ENCODE measurements at places on chromosomes 5 and 9. TPM values are rescaled to one million over a fixed set of nuclear protein-coding genes. Genes with fewer than 3 reads are reported as not detected.

PCDHB13 gene
- 5.0 TPM for polyA plus RNA-seq

DNA sequence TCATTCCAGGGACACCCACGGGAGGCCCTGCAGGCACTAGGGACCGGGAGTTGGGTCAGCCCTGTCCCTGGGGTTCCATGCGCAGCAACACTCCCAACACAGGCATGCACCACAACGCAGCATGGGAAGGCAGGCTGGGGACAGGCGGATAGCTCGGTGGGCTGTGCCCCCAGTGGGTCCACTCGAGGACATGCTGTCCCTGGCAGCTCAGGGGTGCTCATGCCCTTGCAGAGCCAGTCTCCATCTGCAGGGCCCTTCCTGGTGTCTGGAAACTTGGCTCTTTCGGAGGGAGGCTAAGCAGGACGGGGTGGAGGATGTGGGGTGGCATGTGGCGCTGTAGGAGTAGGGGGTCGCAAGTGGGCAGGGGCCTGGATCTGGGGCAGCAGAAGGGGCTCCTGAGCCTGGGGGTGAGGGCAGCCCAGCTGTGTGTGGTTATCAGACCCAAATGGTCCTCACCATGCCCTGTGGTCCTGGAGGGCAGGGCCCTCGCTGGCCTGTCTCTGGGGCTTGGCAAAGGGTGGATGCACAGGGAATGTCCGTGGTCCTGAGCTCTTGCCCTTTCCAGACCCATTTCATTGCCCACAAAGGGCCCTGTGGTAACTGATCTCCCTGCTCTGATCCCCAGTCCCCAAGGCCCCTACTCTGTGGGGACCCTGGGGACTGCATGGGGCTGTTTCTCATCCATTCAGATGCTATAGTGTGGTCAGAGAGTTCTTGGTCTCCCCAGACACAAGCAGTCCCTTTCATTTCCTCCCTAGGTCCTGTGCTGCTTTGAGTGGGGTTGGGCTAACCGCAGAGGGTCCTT is 90.3 kb upstream of the PHYKPL start:
- no peak for DNase-seq

DNA sequence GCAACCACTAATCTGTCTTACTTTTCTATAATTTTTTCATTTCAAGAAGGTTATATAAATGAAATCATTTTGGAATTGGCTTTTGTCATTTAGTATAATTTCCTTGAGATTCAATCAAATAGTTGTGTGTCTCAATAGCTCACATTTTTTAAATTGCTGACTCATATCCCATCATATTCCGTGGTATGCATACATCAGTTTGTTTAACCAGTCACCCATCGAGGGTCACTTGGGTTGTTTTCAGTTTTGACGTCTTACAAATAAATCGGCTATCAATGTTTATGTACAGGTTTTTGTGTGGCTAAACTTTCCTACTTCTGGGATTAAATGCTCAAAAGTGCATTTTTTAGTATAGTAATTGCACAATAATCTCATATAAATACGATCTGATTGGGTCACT is 185.5 kb downstream of the TAF11L14 start:
- DNase-seq: no peak

HK3 gene
- 1.6 TPM for polyA plus RNA-seq

DNA sequence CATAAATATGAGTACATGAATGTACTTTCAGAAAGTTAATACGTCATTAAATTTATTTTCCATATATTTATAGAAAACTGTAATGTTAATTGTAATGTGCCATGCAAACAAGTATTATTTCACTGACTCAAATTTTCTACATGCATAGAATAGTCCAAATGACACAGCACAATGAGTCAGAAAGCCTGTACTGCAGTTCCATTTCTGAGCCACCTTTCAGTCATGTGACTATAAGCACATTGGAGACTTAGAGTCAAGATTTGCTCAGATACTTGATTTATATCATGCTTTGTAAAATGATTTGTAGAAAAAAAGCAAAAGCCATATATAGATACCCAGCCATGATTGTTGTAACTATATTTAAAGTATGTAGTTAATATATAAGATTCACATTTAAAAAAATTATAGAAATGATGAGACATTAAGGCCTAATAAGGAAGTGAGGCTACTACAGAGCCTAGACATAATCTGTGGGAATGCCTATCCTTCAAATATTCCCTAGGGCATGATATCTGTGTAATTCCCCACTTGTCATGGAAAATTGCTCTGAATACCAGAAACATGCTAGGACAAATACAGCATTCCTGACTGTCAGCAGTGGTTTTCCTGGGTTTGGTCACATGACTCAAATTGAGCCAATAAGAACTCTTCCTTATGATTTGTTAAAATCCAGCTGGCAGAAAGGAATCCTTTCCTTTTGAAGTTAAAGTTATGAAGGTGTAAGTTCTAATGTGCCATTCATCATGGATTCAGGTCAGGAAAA is 50.0 kb downstream of the PTPRD start:
- no peak for DNase-seq

DNA sequence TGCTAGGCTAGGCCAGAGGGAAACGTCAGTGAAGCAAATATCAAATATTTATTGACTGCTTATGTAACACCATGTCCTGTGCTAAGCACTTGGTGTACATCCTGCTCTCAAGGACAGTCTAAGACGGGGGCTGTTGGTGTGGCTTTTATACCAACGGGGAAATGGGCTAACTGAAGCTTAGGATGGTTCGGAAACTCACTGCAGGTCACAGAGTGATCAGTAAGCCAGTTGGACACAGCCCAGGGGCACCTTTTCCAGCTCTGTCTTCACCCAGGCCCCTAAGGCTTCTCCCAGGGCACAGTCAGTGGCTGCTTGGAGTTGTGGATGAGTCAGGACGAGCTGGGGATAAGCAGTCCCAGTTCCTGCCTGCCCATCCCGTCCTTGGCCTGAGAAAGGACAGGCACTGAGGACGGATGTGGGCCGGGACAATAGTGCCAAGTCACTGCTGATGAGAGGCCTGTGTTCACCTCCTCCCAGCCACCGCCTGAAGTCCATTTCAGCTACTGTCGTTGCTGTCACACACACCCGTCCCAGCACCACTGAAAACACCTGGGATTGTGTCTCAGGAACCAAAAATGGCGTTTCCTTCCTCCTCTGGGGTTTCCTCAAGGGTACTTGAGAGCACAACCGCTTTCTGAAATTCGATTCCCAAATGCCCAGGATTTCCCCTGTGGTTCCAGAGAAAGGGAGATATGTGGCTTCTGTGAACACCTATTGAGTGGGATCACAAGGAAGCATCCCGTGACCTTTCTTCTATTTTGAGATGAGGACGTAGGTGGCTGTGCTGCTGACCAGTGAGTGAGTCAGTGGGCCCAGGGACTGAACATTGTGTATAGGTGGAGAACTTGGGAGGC is 17.5 kb upstream of the SPRY4 start:
- no peak for DNase-seq

DNA sequence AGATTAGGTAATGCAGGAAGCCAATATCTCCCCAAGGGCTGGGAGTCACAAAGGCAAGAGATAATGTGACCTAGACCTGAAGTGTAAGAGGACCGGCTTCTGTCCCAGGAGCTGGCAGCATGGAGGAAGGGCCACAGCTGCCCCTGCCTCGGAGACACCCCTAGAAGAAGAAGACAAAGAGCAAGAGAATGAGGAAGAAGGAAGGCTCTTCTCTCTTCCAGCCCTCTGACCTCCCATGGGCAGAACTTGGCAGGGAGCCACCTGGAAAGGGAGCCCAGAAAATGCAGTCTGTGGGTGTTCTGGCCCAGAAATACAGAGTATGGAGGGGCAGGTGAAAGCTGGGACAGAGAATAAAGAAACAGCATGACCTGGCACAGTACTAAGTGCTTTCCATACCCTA is 151.0 kb downstream of the C5orf15 start:
- DNase-seq: no peak

FOXD4L5 gene
- 0.81 TPM for polyA plus RNA-seq

- no peak for DNase-seq
Measured at GRCh38 chr9:116151966-116152381, 1.6 kb upstream of the PAPPA start.

CLTA gene
- 251 TPM for polyA plus RNA-seq

OSMR gene
- 6.0 TPM for polyA plus RNA-seq

DNA sequence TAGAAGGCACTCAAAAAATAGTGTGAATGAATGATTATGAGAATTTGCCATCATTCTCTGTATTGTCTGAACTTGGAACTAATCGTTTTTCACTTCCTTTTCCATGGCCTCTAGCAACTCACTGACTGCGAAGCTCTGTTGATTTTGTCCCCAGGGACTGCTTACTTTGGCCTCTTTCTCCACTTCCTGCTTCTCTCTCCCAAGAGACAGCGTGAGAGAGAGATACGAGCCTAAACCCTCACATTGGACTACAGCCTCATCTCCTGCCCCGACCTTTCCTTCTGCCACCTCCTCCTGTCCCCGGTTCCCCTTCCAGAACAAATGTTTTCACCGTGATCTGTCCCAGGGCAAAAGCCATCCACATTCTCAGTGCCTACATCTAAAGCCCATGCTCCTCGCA is 300.8 kb upstream of the PANK3 start:
- no peak for DNase-seq

- no peak for DNase-seq
Measured at GRCh38 chr5:9381464-9381863, 164.4 kb downstream of the SEMA5A start.

GRCh38 chr9:13942695-13943094 is 371.2 kb downstream of the NFIB start:
- DNase-seq: no peak

EPB41L4A gene
- 23.4 TPM for polyA plus RNA-seq

QSOX2 gene
- 16.8 TPM for polyA plus RNA-seq

CREB3 gene
- 50.7 TPM for polyA plus RNA-seq

DNA sequence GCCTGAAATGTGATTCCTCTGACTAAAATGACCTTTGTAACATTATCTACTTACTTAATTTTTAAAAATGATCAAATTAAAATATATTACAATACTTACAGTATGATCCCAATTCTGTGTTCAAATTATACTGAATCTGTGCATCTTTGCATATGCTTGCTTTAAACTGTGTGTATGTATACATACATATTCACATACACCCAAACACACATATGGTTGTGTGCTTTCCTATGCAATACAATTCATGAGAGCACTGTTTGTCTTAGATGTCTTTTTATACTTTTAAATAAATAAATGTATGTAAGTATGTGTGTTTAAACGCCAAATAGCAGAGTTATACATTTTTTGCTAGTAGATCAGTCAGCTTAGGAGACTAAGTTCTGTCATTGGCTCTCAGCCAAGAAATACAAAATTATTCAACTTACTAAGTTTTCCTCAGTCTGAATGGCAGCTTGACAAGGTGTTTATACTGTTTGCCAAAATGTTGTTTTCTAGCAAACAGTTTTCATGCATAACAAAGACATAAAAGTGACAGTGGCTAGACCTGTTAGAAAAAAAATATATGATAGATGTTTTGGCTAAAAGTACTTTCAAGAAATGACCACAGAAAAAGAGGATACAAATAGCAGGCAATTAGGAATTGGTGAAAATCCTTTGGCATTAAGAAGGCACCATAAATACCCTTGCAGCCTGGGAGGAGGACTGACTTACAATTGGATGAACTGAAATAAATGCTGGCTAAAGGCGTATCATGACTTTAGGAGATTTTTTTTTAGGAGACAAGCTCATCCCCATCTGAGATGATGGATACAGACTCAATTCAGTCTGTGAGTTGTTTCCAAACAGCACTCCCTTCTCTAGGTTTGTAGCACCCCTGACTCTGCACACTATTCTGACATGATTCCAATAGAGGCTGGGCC is 7.9 kb downstream of the TICAM2 start:
- no peak for DNase-seq

KCNIP1 gene
- polyA plus RNA-seq: 140 TPM

SPINK13 gene
- polyA plus RNA-seq: 0.30 TPM

- no peak for DNase-seq
Measured at GRCh38 chr9:103900466-103900865, 193.6 kb upstream of the SMC2 start.

GRCh38 chr5:69528035-69528434 is 32.0 kb upstream of the GTF2H2C start:
- no peak for DNase-seq

DNA sequence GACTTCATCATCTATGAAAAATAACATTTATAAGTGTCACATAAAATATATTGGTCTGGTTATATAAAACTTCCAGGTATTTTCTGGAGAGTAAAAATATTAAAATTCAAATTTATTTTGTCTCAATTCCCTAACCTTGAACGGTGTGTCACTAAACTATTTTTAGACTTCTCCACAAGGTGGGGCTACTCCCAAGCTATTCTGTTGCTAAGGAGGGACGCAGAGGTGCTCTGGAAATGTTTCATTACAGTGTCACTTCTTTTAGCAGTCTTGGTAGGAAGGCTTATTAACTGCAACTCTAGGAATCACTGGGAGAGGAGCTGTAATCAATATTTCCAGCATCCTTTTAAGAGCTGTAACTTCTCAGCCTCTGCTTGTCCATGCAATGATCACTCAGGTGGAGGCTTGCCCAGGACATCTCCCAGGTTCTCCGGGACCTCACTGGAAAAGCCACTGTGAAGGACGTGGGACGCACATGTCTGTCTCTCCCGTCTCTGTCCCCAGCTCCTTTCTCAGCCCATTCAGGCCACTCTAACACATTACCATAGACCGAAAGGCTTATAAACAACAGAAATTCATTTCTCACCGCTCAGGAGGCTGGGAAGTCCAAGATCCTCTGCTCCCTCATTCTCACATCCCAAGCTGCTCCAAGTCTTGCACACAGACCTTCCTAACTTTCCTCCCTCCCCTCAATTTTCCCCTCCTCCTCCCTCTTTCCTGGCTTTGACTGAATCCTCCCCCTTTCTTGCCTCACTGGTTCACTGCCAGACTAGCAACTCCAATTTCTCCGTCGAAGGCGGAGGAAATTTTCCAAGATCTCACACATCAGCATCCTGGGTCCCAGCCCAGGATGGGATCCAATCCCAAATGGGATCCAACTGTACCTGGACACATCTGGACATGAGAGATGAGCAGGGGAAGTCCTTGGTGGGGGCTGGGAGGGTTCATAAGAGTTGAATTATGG is 32.7 kb upstream of the DNAH5 start:
- peak; percentile 57 for DNase-seq

- no peak for DNase-seq
Measured at GRCh38 chr5:174725261-174725990, 1.0 kb downstream of the MSX2 start.

DNA sequence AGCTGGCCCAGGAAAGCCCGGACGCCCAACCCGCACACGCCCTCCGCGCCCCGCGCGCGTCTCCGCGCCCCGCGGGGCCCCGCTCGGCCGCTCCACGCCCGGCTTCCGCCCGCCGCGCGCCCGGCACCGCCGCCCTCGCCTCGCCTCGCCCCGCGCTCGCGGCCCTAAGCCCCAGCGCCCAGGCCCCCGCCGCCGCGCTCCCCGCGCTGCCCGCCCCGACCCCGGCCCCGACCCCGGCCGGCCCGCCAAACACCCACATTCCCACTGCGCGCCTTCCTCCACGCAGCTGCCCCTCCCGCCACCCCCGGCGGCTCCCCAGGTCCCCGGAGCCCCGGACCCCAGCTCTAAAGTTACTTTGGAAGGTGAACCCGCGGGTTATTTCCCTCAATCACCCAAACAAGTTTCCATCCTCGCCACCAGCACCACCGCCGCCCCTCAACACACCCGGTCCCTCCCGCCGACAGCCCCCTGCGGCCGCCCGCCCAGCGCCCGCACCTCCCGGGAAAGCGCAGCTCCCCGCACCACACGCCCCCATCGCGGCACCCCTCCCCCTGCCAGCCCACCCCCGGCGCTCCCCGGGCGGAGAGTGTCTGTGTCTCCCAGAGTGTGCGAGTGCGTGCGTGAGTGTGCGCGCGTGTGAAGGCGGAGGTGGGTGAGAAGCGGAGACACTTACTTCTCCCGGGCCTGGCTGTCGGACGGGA is 439 bp downstream of the SSBP2 start:
- DNase-seq: no peak

CDX1 gene
- not detected for polyA plus RNA-seq

PCDHGB3 gene
- polyA plus RNA-seq: 7.1 TPM

Measured in spinal cord (tissue), 10 donors.